KG1 (cell line): ENCODE measurements at places on chromosomes 16 and 17.
A peak's percentile ranks its signal among the peaks of the same experiment; 100 is the strongest.

DNA sequence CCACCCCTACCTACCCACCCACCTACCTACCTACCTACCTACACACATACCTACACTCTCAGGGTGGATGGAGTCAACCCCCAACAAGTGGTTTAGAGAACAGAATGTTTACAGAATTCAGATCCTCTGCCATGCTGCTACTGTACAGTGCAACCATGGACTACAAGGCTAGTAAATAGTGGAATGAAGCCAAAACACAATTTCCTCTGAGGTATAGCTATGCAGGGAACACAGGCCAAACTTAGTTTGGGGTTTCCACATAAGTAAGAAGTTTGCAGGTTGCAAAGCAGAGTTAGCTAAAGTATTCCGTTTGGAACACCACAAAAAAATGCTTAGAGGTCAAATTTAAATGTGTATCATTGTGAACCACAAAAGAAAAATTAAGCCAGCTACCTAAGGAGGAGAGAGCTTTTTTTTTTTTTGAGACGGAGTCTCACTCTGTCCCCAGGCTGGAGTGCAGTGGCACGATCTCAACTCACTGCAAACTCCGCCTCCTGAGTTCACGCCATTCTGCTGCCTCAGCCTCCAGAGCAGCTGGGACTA is 2.7 kb upstream of the AP1G1 start:
- DNase-seq, result peak; percentile 35

DNA sequence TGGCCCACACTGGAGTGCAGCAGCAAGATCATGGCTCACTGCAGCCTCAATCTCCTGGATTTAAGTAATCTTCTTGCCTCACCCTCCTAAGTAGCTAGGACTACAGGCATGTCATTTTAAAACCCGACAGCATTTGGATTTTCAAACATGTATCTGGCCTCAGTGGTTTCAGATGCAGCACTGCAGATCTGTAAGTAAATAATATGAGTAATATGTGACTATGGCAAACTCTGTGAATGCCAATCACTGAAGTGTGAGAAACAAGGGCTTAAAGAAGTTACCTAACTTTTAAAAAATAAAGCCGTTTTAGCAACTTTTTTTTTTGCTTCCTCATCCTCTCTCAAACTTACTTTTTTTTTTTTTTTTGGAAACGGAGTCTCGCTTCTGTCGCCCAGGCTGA is 11.9 kb downstream of the CEP20 start:
- no peak for DNase-seq

DNA sequence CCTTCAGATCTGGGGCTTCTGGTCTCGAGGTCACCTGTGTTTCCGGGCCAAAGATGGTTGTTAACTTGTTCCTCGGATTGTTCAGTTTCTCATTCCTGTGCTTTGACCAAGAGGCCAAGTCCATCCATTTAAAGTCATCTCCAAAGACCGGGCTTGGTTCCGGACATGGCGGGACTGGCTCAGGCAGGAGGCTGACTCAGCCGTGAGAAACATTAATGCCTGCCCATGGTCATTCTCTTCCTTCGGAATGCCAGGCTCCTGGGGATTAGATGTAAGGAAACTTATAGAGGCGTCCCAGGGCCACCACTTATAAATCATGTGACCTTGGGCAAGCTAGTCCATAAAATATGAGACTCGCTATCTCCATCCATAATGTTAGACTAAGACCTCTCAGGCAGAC is 13.6 kb upstream of the NKD1 start:
- no peak for DNase-seq

DNA sequence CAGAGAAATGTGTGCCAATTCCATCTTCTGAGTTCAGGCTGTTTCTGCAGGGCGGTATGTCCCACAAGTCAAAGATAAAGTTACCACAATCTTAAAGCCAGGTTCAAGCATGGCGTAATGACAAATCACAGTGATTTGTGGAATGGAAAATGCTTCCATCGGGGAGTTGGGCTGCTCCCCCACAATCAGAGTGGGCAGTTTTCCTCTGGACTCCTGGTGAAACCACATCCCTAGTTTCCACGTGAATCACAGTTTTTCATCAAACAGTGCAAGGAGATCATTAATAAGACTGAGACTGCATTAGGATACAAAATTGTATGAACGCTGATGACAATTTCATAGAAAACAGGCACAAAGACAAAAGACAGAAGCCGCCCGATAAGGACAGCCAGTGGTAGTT is 3.6 kb downstream of the LITAF start:
- no peak for DNase-seq

GRCh38 chr16:65743558-65743957 is 621.7 kb upstream of the CDH11 start:
- DNase-seq, result no peak

- peak; percentile 0 for DNase-seq
These were observed at the start of gene EVPLL for GRCh38 chr17:18377437-18378204. EVPLL (plus strand) TSS chr17:18377778; CDS start chr17:18380938, 3,160 bp downstream.

DNA sequence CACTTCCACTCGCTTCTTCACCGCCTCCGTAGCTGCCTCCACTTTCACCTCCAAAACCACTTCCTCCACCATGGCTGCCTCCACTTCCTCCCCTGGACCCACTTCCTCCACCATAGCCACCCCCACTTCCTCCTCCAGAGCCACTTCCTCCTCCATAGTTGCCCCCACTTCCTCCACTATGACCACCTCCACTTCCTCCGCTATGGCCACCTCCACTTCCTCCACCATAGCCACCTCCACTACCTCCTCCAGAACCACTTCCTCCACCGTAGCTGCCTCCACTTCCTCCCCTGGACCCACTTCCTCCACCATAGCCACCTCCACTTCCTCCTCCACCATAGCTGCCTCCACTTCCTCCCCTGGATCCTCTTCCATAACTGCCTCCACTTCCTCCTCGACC is 4.5 kb downstream of the KRT9 start:
- DNase-seq, result no peak

DNA sequence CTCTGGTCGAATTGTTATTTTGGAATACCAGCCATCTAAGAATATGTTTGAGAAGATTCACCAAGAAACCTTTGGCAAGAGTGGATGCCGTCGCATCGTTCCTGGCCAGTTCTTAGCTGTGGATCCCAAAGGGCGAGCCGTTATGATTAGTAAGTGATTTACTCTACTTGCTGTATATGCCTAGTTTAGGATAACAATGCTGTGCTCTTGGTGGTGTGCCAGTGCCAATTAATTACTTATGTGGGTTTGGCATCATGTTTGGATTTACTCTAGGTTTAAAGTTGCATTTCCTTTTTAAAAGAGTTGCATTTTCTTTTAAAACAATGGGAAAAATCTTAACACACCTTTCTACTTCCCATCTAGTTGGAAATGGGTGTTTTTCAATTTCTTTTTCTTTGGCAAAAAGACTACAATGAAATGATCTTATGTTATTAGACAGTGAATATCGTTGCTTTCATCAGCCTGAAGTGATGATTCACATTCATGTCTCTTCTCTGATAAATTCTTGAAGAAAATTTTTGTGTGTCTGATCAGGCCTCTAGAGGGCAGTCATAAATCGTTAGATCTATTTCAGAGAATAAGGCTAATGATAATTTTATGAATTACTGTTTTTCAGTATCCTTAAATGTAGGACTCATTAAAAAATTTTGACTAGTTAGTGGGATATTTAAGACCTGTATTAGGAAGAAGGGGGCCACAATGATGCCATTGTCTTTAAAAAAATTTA is 5.6 kb downstream of the SF3B3 start:
- DNase-seq, result no peak

DNA sequence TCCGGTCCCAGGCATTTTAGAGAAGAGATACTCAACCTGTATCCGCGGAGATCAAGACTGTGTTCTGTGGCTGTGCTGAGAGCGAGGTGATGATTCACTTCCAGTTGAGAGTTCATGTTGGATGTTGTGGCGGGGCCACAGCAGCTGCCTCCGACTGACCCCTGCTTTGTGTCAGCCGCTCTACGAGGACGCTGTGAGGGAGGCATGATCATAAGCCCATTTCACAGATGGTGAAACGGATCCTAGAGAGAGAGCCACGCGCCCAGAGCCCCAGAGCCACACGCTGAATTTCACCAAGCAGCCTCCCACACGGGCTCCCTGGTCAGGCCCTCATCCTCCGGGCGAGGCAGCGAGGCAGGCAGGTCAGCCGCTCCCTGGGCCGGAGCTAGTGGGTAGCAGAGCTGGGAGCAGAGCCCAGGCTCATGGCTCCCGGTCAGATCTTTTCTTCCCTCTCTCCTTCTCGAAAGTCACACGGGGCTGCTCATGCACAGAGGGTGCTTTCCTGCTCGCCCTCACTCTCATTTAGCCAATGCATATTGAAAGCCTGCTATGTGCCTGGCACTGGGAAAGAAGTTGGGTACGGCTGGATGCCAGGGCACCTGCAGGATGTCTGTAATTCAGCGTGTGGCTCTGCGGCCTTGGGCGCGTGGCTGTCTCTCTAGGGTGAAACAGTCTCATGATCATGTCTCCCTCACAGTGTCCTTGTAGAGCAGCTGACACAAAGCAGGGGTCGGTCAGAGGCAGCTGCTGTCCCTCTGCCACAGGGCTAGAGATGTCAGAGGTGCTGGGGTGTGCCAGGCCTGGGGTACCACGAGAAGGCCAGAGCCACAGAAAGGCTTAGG is 155.6 kb upstream of the CHMP6 start:
- DNase-seq, result no peak

DNA sequence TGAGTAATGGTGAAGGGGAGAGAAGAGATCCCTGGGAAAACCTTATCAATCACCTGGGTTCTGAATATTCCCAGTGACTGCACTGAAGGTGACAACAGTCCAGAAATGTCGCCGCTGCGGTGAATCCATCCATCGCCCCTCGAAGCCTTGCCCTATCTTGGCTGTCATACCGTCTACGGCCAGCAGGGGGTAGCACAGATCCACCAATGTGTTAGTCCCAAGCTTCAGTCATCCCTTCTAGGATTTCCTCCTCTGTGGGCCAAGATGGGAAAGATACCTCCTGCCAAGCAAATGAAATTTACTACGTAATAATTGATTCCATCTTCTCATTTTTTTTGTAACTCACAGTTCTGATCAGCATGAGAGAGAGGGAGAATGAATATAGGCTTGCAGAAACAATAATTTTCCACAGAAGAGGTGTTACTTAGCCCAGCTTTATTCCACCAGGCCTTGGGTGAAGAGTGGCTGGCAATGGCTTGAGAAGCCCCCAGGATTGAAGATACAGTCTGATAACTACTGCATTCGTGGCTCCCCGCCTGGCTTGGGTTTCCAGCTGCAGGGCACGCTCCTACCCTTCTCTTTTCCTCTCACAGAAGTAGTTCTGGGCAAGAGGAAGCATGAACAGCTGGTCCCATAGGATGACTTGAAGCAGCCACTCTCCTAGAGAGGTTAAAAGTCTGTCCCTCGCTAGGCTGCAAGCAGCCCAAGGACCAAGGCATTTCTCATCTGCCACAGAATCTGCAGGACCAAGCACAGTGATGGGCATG is 2.6 kb upstream of the FMNL1 start:
- peak; percentile 79 for DNase-seq

DNA sequence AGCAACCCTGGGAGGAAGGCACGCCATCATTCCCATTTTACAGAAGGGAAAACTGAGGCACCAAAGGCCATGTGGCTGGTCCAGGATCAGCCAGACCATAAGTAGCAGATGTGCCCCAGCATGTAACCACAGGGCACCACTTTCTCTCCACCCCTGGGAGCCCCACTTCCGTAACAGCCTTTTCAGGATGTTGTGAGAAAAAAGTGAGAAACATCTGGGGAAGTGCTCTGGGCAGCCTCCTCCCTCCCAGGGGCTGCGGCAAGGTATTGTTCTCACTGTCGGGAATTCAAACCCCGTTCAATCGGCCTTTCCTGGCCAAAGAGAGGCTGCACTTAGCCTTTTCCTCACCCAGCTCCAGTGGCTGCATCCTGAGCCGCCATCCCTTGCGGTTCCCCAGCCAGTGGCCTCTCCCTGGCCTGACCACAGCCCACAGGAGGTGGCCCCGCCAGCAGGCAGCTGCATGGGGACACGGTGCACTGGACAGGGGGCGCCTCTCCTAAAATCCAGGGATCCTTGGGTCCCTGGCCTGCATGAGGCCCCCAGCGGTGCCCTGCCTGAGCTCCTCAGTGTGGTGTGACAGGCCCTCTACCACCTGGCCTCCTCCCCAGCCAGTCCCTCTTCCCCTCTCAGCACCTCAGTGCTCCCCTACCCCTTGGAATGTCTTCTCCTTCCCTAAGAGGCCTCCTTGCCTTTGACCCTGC is 5.7 kb upstream of the CDH5 start:
- no peak for DNase-seq

GRCh38 chr16:49342336-49343265 is 31.0 kb upstream of the C16orf78 start:
- no peak for DNase-seq

DNA sequence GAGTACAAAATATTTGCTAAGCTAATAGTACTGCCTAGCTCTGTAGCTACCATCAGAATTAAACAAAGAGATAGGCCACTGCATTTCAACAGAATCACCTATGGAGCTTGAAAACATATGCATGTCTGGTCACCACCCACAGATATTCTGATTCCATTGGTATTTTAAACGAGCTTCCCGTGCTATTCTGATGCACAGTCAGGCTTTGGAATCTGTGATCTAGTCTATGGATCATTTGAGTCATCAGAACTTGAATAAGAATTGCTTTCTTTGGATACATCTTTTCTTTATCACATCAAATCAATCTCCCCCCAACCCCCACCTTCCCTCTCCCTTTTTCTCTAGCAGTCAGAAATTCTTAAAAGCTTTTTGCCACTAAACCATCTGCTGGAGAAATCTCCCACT is 124.7 kb downstream of the NPIPB5 start:
- DNase-seq, result no peak

- DNase-seq, result no peak
These were observed 502 bp downstream of the SMPD3 start for GRCh38 chr16:68447653-68448359.

DNA sequence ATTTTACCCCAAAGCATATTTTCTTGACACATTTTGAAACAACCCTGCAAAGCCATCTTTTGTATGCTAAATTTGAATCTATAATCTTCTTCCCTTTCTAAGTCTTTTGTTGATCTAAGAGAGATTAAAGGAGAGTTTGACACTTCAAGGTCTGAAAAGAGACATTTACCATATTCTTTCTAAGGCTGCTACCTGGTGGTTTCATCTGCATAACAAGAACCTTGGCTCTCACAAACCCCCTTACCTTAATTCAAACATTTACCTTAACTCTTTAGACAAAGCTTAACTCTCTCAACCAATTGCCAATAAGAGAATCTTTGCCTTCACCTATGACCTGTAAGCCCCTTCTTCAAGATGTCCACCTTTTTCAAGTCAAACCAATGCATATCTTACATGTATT is 1143.6 kb downstream of the CDH11 start:
- no peak for DNase-seq

- no peak for DNase-seq
These were observed 37.5 kb downstream of the ADCY7 start for GRCh38 chr16:50303605-50304466.

DNA sequence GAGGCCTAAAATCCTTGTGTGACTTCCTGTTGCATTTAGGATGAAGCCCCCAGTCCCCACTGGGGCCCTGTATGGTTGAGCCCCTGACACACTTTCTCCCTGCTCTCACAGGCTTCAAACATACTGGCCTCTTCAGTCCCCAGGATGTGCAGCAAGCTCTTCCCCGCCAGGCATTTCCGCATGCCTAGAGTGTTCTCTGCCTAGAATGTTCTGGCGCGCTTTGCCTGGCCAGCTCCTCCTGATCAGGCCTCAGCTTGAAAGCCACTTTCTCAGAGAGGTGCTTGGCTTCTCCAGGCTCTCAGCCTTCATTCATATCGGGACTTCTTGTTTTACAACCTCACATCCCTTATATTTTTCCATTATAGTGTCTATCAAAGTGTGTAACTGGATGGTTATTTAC is 123.7 kb downstream of the SPACA3 start:
- no peak for DNase-seq
